ENCODE measurements at places on chromosomes 1 and 21.
A peak's percentile ranks its signal among the peaks of the same experiment; 100 is the strongest.

DNA sequence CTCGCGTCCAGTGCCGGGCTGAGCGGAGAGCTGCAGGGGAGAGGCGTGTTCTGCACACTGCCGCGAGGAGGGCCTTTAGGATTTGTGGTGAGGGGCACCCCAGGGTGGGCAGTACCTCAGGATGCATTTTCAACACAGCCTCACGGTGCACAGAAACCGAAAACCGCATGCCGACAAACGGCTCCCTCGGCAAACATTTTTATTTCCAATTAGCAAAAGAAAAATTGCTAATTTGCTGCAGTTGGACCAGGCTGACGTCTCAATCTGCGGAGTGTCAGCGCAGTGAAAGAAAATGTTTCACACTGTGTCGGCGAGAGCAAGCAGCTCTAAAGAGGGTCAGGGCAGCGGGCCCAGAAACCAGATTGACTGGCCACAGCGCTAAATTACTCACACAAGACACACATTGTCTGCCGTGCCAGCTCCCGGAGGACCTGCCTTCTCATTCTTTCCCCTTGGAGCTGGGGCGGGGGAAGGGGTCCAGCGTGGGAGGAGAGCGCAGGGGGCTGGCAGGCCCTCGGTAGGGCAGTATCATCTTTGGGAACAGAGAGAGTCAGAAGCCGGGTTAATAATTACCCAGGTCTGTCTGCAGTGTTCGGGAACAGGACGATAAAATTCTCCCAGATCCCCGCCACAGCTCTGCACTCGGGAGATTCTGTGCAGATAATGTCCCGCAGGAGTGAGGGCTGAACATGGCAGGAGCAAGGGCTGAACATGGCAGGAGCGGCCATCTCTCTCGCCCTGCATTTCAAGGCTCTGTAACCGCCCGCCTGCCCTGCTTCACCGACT is 150.2 kb downstream of the PRDM16 start:
- no peak for DNase-seq

GRCh38 chr1:215895276-215895675 is 328.2 kb downstream of the KCTD3 start:
- no peak for DNase-seq

- no peak for DNase-seq
These were observed 39.2 kb downstream of the CDK18 start for GRCh38 chr1:205543351-205544301.

DNA sequence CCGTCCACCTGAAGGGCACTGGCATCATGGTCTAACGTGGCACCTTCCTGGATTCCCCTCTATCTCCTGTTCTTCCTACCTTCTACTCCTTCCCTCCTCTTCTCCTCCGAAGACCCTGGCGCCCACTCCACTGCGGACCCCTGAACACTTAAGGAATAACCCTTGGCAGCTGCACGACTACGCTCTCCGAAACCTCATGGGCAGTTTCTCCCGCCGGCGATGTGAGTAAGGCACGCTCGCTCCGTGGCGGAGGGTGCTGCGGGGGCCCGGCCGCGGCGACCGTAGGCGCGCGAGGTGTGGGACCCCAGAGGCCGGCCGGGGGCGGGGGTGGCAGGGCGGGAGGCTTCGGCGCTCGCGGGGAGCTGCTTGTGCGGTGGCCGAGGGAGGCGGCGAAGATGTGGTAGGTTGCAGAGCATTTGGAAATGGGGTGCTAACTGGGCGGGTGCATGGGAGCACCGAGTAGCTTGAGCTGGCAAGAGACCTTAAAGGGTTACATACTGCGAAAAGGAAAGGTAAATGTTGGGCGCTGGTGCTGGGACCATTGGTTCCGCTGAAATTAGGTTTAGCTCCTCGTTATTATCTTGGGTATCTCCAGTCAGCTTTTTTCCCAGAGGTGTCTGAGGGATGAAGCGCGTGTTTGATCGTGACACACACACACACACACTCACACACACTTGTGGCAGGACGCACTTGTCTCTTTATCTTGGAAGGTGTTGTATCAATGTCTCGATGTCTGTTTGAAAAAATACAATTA is 876 bp downstream of the LRRC7 start:
- no peak for DNase-seq

- no peak for DNase-seq
These were observed 3.6 kb upstream of the GPR61 start for GRCh38 chr1:109535971-109536491.

DNA sequence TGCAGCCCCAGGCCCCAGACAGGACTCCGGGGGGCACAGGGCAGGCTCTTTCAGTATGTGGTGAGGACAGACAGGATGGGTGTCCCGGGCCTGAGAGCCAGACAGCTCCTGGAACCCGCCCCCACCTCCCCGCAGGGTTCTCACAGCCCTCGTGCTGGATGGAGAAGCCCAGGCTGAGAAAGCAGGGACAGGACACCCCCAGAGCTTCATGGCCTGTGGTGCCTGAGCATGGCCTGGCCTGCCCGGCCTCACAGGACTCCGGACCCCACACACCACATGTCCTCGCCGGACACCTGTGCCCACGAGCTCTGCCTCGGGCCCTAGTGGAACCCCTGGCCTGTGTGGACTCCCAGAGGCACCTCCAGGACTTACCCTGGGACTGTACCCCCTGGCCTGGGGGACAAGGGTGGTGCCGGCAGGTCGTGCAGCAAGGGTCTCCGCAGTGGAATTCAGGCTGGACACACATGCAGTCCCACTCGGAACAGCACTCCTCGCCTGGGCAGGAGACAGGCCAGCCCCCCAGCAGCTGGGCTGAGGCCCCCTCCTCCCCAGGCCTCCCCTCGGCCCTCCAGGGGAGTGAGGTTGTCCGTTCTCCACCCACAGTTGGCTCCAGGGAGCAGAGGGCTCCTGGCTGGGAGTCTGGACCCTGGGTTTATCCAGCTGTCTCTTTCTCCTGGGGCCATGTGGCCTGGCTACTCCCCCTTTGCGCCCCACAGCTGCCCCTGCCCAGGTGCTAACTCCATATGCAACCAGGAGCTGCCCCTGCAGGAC is 1.2 kb downstream of the TNFRSF18 start:
- DNase-seq = no peak

DNA sequence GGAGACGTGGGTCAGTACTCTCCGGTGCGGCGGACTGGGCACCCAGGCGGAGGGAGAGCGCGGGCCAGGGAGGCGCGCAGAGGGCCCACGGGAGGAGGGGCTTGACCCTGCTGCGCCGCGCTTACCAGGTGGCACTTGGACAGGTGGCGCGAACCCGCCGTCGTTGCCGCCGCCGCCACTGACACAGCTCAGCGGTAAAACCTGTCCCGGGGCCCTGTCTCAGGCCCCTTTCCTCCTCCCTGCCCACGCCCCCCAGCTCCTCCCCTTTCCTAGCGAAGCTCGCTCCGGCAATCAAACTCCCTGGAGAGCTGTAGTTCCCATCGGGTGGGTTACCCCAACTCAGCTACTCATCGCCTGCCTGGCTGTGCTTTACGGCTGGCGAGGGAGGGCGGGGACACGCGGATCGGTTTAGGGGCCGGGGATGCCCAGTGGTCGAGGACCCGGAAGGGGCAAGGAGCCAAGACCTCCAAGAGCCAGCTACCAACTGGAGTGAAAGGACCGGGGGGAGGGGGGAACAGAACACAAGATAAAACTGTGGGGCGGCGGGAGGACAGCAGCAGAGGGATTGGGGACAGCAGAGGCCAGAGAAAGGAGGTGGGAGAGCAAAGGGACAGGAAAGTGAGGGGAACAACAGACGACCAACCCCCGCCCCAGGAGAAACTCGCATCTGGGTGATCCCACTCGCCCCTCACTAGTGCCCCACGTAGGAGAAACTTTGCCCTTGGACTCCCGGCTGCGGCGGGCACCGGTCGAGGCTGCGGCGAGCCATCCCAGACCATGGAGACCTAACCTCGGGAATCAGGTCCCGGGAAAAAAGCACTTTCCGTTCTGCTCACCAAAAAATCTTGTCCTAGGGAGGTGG is 2.9 kb downstream of the GFI1 start:
- peak; percentile 75 for DNase-seq

DNA sequence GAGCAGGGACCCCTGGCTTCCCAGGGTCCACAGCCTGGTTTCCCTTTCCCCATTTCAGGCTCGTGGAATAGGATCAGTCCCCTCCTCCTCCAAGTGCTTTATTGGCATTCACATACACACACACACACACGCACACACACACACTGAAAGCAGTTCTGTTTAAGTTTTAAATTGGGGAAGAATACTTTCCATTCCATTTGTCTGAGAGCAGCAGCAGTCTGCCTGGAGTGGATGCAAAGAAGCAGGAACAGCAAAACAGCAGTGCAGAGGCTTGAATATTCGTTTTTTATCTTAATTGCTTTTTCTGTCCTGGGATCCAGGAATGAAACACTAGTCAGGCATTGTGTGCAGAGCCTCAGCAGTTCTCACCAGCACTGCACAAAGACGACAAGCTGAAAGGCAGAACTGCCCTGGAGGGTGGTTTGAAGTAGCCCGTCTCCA is 7.1 kb downstream of the CYB561D1 start:
- DNase-seq = no peak

- peak; percentile 52 for DNase-seq
These were observed 38.5 kb downstream of the MRPL37 start for GRCh38 chr1:54238353-54239034.

DNA sequence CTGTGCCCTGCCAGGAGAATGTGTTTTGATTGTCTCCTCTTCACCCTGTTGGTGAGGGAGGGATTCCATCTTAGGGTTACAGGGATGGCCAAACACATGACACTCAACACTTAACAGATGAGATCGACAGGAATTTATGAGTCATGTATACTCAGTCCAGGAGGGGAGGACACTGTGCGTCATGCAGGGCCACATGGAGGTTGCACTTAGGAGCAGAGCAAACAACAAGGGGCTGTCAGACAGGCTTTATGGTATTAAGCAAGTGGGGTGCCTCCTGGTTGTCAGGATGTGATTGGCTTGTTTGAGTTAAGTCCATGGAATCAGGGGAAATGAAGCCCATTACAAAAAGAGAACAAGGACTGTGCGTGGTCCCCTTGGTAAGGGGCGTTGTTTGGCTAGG is 26.9 kb downstream of the EDARADD start:
- DNase-seq = no peak

DNA sequence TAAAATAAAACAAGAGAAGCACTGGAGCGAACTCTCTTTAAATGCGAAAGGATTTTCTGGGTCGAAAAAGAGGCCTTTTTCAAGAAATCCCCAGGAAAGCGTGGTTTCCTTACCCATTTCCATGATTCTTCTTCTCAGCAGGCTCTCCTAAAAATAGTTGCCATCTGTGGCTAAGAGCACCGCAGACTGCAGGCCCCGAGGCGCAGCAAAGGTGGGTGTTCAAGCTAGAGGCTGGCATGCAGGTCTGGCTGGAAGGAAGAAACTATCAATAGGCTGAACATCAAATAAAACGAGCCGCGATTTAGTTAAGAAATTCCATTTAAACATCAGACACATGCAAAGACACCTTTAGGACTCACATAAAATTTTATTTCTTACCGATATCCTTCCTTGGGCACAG is 135.1 kb downstream of the ADAMTS1 start:
- DNase-seq = no peak

- DNase-seq = no peak
These were observed 62.8 kb downstream of the EVA1C start for GRCh38 chr21:32475162-32475812.

GRCh38 chr1:70496181-70496580 is 85.1 kb downstream of the CTH start:
- no peak for DNase-seq

GRCh38 chr21:46092026-46092764 is 5.7 kb upstream of the COL6A2 start:
- DNase-seq = no peak

- peak; percentile 73 for DNase-seq
These were observed 2.7 kb upstream of the PRKACB start for GRCh38 chr1:84141182-84142003.

GRCh38 chr1:115326419-115326818 is 11.6 kb downstream of the NGF start:
- DNase-seq = no peak

DNA sequence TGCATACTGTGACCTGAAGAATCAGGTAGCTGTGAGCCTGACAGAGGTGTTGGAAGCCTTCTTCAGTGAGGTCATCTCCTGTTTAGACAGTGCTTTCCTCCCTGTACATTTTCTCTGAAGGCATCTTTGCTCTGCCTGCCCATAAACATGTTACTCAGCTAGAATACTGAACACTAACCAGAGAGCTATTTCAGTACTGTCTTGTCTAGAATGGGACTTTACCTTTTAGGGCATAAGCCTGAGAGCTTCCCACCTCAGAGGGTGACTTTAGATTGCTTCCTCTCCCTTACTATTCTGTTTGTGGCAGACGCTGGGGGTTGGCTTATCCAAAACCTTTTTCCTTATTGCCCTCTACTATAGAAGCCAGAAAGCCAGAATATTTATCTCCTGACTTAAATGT is 23.3 kb upstream of the ZNF326 start:
- no peak for DNase-seq

DNA sequence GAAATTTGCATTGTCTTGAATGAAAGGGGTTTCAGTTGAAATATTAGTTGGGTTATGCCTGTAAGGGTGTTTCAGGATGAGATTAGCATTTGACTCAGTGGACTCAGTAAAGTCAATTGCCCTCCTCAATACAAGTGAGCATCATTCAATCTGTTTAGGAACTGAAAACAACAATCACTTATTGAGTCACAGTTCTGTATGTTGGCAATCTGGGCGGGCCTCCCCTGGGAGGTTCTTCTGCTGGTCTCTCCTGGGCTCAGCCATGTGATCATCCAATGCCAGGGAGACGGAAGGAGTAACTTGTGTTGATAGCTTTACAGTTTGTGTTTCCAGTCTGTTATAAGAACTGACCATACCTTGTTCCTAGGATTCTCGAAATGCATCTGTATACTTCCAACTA is 262.9 kb upstream of the RUNX1 start:
- DNase-seq = no peak

GRCh38 chr21:28823429-28823828 is 169.2 kb downstream of the LTN1 start:
- no peak for DNase-seq

DNA sequence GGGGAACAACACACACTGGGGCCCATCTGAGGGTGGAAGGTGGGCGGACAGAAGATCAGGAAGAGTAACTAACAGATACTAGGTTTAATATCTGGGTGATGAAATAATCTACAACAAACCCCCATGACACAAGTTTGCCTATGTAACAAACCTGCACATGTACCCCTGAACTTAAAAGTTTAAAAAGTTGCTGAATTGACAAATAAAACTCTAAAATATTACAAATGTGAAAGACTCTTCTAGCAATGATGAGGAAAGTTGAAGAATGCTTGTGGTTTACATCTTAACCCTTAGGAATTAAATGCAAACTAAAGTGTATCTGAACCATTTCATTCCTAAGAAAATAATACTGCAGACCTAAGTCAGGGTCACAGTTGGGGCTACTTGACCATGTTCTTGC is 525.6 kb upstream of the CAMK1G start:
- no peak for DNase-seq

GRCh38 chr21:35097525-35097924 is 48.4 kb upstream of the RUNX1 start:
- no peak for DNase-seq

GRCh38 chr1:11280719-11281376 is 7.8 kb downstream of the UBIAD1 start:
- no peak for DNase-seq

DNA sequence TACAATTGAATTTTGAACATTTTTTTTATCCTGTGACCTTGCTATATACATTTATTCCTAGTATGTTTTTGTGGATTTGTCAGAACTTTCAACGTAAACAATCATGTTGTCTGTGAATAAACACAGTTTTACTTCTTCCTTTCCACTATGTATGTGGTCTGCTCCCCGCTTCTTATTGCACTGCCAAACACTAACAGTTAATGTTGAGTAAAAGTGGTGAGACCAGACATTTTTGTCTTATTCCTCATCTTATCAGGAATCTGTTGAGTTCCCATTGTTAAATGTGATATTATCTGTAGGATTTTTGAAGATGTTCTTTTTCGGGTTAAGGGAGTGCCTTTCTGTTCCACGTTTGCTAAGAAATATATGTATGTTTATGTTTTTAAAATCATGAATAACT is 45.9 kb downstream of the CAMSAP2 start:
- no peak for DNase-seq
